Central memory CD8-positive, alpha-beta T cell (primary cell): ENCODE measurements at places on chromosomes 6 and 20.

- no peak for DNase-seq
Measured at GRCh38 chr20:17343656-17344452, 117.0 kb downstream of the PCSK2 start.

DNA sequence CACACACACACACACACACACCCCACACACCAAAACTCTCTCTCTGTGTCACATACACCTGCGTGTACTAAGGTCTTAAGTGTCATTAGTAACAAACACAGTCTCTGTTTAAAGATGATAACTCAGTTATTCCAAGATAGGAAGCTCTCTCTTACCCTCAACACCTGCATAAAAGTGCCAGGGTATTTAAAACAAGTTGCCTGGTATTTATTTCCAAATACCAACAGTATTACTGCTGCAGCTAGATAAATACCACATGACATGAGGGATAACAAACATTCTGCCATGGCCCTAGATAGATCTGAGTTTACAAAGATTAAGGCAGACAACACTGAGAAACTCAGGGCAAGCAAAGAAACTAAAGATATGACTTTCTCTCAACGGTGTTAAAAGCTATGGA is 118.5 kb downstream of the SIM1 start:
- DNase-seq, result no peak

DNA sequence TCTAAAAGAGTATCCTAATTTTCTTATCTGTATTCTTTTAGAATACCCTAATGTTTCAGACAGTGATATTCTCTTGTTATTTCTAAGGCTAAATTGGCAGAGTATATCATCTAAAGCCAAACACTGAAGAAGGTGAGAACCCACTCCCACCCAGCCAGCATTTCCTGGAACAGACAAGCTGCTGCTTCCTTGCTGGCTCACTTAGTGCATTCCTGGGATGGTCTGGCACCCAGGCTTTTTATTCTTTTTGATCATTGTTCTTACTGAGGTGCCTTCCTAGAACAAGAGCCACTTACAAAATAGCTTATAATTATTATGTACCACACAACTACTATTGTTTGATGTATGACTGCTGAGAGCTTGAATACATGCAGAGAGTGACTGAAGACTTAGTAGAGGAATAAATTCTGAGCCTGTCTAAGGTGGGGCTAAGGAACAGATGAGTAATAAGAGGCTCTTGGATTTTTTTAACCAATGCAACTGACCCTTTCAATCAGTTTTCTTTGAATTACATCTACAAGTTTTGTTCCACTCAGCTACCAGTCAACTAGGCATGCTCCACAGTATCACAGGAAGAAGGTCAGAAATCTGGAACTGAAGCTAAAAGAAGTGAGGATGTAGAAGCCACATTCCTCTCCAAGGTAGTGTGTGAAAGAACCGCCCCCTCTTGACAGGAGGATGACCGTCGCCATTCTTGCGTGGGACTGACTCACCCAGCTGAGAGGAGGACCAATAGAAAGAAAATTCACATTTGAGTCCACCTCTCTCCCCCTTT is 30.1 kb downstream of the PRPH2 start:
- no peak for DNase-seq

- DNase-seq, result no peak
Measured at GRCh38 chr6:113048741-113049140, 701.6 kb downstream of the RFPL4B start.

GRCh38 chr6:90290811-90291420 is 5.7 kb downstream of the BACH2 start:
- DNase-seq, result no peak

- no peak for DNase-seq
Measured at GRCh38 chr20:63628246-63628975, 1.5 kb upstream of the GMEB2 start.

DNA sequence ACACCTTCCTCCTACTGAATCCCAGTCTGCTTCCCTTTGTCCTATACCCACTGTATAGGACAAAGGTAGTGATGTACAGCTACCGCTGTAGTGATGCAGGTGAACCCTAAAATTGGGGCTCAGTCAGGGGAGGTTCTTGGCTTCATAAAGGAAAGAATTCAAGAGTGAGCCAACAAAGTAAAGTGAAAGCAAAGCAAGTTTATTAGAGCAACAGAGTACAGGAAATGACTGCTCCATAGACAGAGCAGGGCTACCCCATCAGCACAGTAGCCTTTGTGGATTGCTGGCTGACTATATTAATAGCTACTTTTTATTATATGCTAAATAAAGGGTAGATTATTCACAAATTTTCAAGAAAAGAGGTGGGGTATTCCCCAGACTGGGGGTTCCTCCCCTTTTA is 3.3 kb upstream of the C20orf202 start:
- DNase-seq, result no peak

- no peak for DNase-seq
Measured at GRCh38 chr6:48101290-48101689, 9.7 kb downstream of the PTCHD4 start.

- no peak for DNase-seq
Measured at GRCh38 chr6:29112135-29112534, 4.3 kb downstream of the OR2J3 start.

GRCh38 chr20:32539817-32540675 is 45.1 kb downstream of the NOL4L start:
- DNase-seq, result peak; percentile 63

DNA sequence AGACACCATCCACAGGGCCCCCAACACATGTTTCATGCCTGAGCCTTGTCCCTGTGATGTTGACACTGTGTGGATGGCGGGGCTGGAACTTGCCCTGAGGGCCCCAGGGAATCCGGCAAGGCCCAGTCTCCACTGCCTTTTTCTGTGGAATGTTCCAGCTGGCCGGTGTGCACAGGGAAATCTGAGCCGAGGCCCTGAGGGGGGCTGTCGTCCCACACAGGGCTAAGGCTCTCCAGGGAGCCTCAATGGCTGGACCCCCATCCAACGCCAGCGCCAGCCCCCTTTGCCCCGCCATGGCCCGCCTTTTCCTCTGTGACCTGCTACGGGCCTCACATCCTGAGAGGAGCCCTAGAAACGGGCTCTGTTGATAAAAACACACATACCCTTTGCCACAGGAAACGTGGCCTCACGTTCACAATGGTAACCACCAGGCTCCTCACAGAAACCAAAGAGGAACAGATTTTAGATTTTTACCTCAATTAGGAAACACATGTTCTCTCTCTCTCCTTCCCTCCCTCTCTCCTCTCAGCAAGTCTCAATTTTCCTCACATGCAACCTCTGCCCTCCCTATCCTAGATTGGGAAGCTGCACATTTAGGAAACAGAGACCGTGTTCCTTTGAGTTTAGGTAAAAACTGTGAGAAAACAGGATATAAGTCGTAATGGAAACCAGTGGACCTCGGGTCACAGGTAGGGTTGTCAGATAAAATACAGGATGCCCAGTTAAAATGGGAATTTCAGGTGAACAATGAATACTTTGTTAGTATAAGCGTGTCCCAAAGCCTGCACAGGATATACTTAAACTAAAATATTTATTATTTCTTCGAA is 13.7 kb upstream of the ZNF831 start:
- DNase-seq, result peak; percentile 85

DNA sequence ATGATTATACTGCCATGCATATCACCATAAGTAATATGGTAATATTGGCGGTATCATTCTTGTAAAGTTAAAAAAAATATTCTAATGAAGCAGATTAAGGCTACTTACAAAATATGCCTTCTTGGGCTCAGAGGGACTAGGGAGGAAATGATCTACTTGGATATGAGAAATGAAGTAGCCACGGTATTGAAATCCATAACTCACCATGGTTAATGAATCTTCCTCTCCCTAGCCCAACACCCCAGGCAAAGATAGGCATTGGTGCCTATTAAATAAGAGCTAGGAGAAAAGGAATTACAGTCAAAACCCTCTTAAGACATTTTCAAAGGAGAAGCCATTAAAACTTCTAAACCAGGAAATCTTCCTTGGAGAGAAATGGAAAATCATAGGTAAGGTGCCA is 280.5 kb downstream of the TFAP2B start:
- no peak for DNase-seq

DNA sequence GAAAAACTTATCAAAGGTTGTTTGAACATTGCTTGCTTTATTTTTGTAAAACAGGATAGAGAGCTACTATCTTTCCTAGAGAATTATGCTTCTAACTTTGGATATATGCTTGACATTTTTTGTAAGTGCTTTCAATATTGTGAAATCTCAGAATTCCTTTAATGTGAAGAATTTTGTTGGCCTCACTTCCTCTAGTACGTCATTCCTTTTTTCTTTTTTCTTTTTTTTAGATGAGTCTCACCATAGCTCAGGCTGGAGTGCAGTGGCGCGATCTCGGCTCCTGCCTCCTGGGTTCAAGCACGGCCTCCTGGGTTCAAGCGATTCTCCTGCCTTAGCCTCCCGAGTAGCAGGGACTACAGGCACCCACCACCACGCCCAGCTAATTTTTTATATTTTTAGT is 668.1 kb downstream of the RFPL4B start:
- no peak for DNase-seq

GRCh38 chr6:85614780-85615179 is 21.1 kb upstream of the SNX14 start:
- DNase-seq, result no peak

GRCh38 chr6:30615219-30615957 is 1.7 kb downstream of the PPP1R10 start:
- DNase-seq, result peak; percentile 34

DNA sequence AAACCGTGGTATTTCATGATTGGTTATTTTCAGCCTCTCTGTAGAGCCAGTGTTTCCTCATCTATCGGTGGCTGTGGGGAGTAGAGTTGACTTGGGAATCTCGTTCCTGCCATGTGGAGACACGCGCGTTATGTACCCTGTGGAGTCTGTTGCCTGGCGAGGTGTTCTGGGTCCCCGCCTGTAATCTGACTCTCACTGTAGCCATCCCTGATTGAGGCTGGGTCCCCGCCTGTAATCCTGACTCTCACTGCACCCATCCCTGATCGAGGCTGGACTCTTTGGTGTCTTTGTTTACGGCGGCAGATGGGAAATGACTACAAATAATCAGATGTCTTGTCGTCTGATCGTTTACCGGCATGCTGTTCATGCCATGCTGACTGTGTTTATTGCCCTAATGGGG is 153.9 kb downstream of the DTNBP1 start:
- DNase-seq, result no peak

DNA sequence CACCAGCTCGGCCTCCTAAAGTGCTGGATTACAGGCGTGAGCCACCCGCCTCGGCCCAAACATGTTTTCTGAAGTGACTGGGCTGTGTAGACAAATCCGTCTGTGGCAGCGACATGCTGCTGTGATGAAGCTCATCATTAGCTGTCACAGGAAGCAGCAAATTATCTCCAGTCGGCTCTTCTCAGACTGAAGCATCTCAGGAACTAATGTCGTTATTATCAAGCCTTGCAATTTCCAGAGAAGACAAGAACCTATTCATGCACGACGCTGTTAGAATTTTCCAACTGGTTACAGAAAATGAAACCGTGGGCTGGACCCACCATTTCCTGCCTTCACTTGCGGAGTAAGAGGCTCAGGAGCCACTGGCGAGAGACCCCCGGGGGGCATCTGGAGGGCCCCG is 17.1 kb upstream of the NTSR1 start:
- no peak for DNase-seq
